ENCODE measurements at places on chromosomes 5 and 9.

DNA sequence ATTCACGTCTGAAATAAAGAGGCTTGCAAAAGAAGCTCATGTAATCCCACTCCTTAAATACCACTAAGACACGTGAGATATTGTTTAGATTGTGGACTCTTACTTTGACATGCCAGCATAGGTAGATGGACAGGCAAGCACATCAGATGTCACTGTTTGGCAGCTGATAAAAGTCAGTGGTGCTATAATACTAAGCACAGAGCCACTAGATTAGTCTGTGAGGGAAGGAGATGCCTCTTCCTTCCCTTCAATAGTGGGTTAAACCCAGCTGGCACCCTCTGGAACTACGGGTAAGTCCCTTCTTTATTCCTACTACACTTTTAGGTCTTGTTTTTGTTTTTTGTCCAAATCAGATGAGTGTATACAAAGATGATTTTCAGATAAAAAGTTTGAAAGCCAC is at the start of gene MYOT:
MYOT (plus strand) TSS at position 197 of the 400 bp plus-strand sequence. CDS start 2,792 bp downstream, outside the sequence.
- DNase-seq = no peak

DNA sequence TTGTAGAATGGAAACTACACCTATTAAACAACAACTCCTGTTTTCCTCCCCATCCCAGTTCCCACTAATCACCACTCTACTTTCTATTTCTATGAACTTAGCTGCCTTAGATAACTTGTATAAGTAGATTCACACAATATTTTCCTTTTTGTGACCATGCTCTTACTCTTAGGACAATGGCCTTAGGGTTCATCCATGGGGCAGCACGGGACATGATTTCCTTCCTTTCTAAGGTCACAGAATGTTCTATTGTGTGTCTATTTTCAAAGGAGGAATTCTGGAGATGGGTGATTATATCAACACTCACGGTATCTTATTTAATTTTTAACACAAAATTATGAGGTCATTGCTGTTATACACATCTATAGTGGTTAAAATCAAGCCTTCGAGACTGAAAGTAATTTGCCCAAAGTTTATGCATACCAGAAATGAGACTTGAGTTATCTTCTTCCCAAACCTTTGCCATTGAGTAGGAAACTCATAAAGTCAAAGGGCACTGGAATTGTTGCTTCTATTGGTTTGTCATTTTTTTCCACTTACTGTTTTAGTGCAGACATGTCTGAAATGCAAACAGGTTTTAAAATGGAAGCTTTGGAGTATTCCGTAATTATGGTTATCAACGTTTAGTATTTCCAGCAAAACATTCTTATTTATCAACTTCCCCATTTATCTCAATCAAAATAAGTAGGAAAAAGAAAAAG is 23.6 kb downstream of the CTSL start:
- no peak for DNase-seq

DNA sequence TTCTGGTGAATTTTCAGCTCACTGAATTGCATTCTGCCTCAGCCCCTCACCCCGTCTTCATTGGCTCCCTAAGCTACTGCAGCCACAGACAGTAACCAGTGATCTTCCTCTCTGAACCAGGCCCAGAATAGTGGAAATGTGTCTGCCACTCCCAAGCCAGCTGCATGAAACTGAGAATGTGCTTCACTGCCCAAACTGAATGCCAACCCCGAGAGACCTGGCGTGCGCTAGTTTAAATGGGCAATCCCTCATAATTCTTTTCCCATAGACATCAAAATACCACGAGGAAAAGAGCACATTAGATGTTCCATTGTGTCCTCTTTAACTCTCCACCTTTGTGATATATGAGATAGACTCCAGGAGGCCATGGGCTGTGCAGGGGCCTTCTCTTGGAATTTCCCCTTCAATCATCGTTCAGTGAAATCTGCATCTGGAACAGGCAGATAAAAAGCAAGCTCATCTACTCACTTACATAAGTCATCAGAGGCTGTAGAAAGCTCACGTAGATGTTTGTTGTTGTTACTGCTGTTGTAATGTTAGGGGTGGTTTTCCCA is 320.2 kb downstream of the NFIB start:
- DNase-seq = no peak

DNA sequence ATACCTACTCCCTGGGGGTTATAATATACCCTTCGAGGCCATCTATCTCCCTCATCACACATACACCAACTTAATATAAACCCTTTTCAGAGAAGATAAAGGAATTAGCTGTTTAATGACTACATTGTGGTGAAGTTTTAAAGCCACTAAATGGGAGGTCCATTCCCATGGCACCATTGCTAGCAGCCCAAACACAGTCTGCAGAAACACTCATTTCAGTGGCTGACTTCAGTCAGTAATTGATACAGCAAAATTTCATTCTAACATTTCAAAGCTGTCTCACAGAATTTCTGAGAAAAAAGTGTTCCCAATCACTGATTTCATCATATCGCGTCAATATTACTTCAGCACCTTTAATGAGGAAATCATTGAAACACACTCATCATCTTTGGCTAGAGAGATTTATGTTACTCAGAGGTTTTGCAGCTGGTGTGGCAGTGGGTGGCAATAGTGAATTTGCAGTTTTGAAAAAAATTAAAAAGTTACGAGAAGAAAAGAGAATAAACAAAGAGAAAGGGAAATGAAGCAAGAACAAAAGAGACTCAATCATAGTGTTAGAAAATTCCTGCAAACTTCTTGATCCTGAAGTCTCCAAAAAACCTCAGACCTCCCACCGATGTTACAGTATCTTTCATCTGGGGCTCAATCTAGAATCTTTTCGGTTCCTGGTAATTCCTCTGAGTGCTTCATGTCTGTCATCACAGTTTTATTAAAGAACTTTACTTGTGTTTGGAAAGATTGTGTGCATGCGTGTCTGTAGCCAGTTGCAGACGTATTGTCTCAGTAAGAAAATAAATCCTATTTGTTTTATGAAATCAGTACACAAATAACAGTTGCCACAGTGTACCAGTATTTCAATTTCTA is 105.0 kb downstream of the ERCC6L2 start:
- DNase-seq = no peak

GRCh38 chr5:95191330-95191729 is 93.6 kb downstream of the MCTP1 start:
- no peak for DNase-seq

- DNase-seq = no peak
Measured at GRCh38 chr5:180140079-180140554, 68.6 kb upstream of the RNF130 start.

DNA sequence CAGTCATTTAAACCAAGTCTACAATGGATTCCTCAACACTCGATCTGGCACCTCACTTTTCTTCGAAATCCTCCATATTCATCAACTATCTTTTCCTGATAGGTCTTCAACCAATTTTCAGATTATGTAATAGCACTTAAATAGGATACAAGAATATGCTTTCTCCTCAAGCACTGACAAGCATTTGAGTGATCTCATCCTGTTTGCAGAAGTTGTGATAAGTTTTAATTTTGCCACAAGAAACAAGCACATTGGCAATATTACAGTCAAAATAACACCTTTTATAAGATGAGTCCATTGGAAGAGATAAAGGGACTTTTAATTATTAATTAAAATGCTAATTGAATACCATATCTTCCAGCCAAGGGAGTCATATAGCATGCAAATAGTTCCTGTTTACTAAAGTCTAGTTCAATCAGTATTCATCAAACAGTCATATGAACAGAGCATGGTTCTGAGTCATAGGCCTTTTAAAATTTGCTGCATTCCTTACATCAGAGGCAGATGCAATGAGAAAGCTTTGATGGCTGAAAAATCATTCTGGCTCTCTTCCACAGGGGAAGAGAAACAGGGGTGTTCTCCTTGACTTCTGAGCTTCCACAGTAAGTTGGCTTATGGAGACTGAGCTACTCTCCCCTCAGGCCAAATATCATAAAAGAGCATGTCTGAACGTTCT is 32.7 kb upstream of the ZCCHC9 start:
- DNase-seq = no peak

DNA sequence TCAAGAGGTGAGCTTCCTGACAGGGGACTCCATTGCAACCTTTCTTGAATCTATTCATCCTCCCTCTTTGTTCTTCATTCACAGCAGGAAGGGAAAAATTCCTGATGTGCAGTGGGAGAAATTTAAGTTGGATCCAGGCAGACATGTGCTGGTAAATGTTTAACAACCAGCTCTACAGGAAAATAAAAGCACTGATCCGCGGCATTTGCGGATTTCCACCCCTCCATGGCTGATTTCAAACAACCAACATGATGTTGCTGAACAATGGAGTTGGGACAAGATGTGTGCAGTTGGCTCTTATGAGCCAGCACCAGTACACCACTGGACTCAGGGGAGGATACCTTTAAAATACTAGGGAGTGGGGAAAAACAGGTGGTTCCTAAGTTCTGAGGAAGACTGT is 47.0 kb downstream of the SPRY4 start:
- no peak for DNase-seq

GRCh38 chr5:144209361-144209760 is 38.7 kb downstream of the KCTD16 start:
- DNase-seq = no peak

DNA sequence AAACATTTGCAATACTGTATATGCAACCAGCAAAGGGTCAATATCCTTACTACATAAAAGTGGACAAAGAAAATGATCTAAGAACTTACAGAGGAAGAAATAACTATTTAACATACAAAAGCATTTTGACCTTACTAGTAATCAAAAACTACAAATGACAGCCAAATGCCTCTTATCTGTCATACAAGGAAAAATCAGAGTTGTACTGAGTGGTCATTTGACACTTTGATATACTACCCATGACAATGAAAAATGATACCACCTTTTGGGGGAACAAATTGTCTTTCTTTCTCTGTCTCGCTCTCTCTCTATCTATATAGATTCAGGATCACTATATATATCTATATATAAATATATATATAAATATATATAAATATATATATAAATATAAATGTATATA is 50.4 kb upstream of the ZSWIM6 start:
- DNase-seq = no peak

DNA sequence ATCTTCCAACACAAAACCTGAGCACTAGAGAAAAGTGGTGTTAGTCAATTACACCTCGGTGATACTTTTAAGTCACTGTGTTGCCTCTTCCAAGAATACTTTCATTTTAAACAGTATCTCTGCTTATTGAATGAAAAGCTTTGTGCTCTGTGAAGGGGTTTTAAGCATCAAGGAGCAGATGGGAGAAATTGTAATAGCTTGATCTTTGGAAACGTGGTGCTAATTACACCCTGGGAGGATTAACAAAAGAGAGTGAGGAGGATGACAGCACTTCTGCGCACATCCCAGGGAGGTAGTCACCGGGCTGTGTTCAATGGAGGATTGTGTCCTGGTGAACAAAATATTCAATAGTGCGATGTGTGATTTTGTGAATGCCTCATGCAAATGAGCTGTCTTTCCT is 477.4 kb upstream of the ADAMTS16 start:
- DNase-seq = no peak

GRCh38 chr5:106443746-106444145 is 1227.0 kb downstream of the EFNA5 start:
- no peak for DNase-seq

GRCh38 chr5:117394506-117395157 is 820.0 kb upstream of the SEMA6A start:
- no peak for DNase-seq

GRCh38 chr9:136372561-136373299 is 739 bp downstream of the CARD9 start:
- DNase-seq = no peak

GRCh38 chr9:38274800-38275199 is 117.7 kb upstream of the ALDH1B1 start:
- DNase-seq = no peak

DNA sequence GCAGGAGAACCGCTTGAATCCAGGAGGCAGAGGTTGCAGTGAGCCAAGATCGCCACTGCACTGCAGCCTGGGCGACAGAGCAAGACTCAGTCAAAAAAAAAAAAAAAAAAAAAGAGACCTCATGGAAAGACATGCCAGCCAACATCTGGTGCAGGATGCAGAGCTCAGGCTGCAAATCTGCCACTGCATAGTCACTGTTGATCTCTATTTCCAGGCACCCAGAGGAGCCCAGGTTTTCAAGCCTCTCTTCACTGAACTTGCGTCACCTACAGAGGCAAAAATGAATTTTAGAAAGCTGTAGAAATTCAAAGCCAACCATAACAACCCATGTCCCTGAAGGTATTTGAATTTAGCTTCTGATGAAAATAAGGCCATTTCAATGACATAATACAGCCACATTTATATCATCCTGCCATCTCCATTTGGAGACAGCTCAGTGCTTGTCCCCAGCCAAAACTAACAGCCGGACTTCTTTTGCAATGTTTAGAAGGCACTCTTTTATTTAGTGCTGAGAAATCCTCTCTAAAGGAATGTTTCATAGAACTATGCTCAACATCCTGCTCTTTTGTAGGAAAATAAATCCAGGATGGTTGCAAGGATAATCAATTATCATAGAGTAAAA is 113.3 kb downstream of the SNX18 start:
- DNase-seq = no peak

- no peak for DNase-seq
Measured at GRCh38 chr5:157820593-157821252, 38.2 kb downstream of the CLINT1 start.

- no peak for DNase-seq
Measured at GRCh38 chr9:101365181-101365580, 19.6 kb downstream of the BAAT start.

- DNase-seq = no peak
Measured at GRCh38 chr5:163350083-163350482, 87.3 kb upstream of the CCNG1 start.

DNA sequence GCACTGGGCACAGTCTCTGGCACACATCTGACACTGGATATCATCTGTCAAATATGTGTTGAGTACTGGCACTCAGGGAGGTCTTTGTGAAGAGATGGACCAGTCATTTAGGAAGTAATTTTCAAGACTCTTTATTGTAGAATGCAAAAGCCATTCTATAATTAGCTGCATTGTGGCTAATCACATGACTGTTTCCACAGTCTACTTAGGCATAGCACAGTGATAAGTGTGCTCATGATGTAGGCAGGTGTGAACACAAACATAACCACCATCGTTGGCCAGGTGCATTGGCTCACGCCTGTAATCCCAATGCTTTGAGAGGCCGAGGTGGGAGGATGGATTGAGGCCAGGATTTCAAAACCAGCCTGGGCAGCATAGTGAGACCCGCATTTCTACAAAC is 62.2 kb downstream of the CFAP77 start:
- no peak for DNase-seq

DNA sequence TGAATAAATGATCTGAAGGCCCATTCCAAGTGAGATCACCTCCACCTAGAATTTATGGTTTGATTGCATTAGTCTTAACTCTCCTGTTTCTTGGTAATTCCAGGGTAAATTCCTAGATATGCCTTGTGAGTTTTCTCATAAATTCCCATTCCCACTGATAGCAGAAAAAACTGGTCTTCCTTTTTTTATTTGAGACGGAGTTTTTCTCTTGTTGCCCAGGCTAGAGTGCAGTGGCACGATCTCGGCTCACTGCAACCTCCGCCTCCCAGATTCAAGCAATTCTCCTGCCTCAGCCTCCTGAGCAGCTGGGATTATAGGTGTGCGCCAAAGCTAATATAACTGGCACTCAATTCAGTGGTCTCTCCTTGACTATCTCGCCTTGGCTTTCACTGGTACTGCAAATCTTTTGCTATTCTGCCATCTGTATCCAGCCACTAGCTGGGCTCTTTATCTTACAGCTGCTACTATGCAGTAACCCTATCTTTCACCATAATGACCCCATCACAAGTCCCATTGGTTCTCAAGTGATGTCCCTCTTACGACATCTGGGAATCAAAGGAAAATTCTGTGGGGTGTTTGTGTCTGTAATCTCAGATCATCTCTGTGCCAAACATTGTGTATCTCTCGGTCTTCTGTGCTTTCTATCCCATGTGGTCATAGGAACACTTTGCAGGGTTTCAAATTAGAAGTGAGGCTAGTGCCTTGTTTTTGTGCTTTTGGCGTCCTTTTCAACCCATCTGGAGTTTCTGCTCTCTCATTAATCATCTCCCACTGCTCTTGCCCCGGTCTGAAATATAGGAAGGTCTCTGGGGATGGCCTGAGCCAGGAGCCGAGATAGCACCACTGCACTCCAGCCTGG is 14.4 kb downstream of the HNRNPK start:
- no peak for DNase-seq
